ENCODE measurements at places on chromosomes 11 and 22. TPM values are rescaled to one million over a fixed set of nuclear protein-coding genes. Genes with fewer than 3 reads are reported as not detected.

The BUD13 gene
- polyA plus RNA-seq, result 10.3 TPM

The TRIM49C gene
- not detected for polyA plus RNA-seq

The ACRV1 gene
- polyA plus RNA-seq, result not detected

The NAALAD2 gene
- 0.13 TPM for polyA plus RNA-seq

The PGAP2 gene
- polyA plus RNA-seq, result 3.9 TPM

The TSG101 gene
- polyA plus RNA-seq, result 46.0 TPM

The KCNK4 gene
- not detected for polyA plus RNA-seq

The ARFGAP3 gene
- 40.1 TPM for polyA plus RNA-seq

The C22orf23 gene
- not detected for polyA plus RNA-seq

The GLYAT gene
- polyA plus RNA-seq, result not detected

The OR8D4 gene
- polyA plus RNA-seq, result not detected

The RAB36 gene
- 1.0 TPM for polyA plus RNA-seq

The TREH gene
- 2.5 TPM for polyA plus RNA-seq

The MS4A3 gene
- not detected for polyA plus RNA-seq

The KRTAP5-9 gene
- polyA plus RNA-seq, result 0.41 TPM

The KLHL35 gene
- 2.4 TPM for polyA plus RNA-seq

The RFPL3 gene
- polyA plus RNA-seq, result not detected

The RCOR2 gene
- 0.63 TPM for polyA plus RNA-seq

The SLC25A45 gene
- 10.7 TPM for polyA plus RNA-seq

The ACTN3 gene
- polyA plus RNA-seq, result not detected

The LARGE1 gene
- 6.3 TPM for polyA plus RNA-seq

The COX8A gene
- polyA plus RNA-seq, result 669 TPM

The C11orf91 gene
- polyA plus RNA-seq, result not detected

The KBTBD4 gene
- polyA plus RNA-seq, result 13.3 TPM

The OSBP2 gene
- 0.63 TPM for polyA plus RNA-seq

The TMEM191C gene
- polyA plus RNA-seq, result 2.9 TPM

The MRGPRX3 gene
- polyA plus RNA-seq, result not detected

The KIAA1671 gene
- polyA plus RNA-seq, result 11.5 TPM

The ZNF408 gene
- polyA plus RNA-seq, result 3.0 TPM

The DDIAS gene
- 4.1 TPM for polyA plus RNA-seq

The ANGPTL5 gene
- polyA plus RNA-seq, result not detected

The C1QTNF4 gene
- 3.1 TPM for polyA plus RNA-seq

The PLCB3 gene
- polyA plus RNA-seq, result 27.2 TPM

The FIBIN gene
- 56.3 TPM for polyA plus RNA-seq

The IL18 gene
- 29.8 TPM for polyA plus RNA-seq

The CLMP gene
- 8.2 TPM for polyA plus RNA-seq

The MYRF gene
- 2.3 TPM for polyA plus RNA-seq

The IGLL1 gene
- polyA plus RNA-seq, result not detected

The MRGPRG gene
- not detected for polyA plus RNA-seq

The CRYAB gene
- polyA plus RNA-seq, result 702 TPM

The ART1 gene
- not detected for polyA plus RNA-seq

The OR52I2 gene
- polyA plus RNA-seq, result not detected

The SMIM38 gene
- not detected for polyA plus RNA-seq

The ELF5 gene
- not detected for polyA plus RNA-seq

The ENTHD1 gene
- not detected for polyA plus RNA-seq

The OR5B21 gene
- polyA plus RNA-seq, result not detected

The C11orf65 gene
- not detected for polyA plus RNA-seq

The VSTM5 gene
- not detected for polyA plus RNA-seq
